ENCODE measurements at places on chromosomes 1 and 21. TPM values are rescaled to one million over a fixed set of nuclear protein-coding genes. Genes with fewer than 3 reads are reported as not detected.

DNA sequence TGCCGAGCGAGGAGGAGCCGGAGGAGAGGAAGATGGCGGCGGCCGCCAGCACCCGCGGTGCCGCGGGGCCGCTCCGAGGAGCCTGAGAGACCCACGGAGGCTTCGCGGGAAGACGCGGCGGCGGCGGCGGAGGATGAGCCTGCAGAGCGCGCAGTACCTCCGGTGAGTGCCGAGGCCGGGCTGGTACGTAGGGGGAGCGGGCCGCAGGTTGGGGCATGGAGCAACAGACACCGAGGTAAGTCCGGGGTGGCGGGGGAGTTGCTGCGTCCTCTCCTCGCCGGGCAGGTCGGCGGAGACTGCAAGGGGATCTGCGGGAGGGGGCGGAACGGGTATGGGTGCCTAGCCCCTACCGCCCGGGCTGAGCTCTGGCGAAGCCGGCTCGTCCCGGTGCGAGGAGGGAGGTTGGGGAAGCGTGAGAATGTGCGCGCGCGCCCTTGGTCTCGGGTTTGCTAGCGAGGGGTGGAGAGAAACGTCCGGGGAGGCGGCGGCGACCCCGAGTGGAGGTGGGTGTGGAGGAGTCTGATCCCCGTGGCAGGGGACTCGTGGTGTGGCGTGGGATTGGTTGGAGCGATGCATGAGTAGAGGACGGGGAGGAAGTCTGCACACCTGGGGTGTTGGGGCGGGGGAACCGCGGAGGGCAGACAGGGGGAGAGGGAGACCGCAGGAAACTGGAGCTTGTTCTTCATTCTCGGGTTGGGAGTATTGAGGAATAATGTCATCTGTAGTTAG lies at the start of gene SMG7:
TSS of gene SMG7 (plus strand) at position 12 of the 729 bp plus-strand sequence. CDS start at position 134, 122 bp downstream.
- no peaks in the 10 kb centered on the region for H3K36me3 ChIP-seq
- H3K27ac ChIP-seq = peak within 1 kb of the TSS; percentile 89
- H3K4me1 ChIP-seq = no peaks in the 10 kb centered on the region
- H3K4me3 ChIP-seq = peak within 1 kb of the TSS; percentile 68

DNA sequence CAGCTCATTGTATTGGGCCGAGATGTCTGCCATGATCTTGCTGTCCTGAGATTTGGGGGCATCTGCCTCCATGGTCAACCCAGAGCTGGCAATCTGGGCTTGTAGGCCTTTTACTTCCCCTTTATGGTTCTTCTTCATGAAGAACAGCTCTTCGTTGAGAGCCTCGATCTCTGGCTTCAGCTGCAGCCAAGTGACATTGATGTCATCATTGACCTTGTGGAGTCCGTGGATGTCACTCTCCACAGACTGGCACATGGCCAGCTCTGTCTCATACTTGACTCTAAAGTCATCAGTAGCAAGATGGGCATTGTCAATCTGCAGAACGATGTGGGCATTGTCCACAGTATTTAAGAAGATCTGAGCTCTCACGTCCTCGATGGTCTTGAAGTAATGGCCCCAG lies 29.2 kb downstream of the RAP1A start:
- H3K4me3 ChIP-seq = no peak overlapping the region
- no peaks in the 10 kb centered on the region for H3K36me3 ChIP-seq
- no peaks in the 10 kb centered on the region for H3K27me3 ChIP-seq
- peaks cover 57% of the 10 kb centered on the region for H3K4me1 ChIP-seq
- DNase-seq = no peak

- H3K27me3 ChIP-seq = no peaks in the 10 kb centered on the region
- no peaks in the 10 kb centered on the region for H3K36me3 ChIP-seq
- no peak overlapping the region for H3K4me3 ChIP-seq
- DNase-seq = no peak
Measured at GRCh38 chr1:19007491-19008441, 51.3 kb upstream of the IFFO2 start.

SUSD4 gene
- 3.9 TPM for total RNA-seq

DNA sequence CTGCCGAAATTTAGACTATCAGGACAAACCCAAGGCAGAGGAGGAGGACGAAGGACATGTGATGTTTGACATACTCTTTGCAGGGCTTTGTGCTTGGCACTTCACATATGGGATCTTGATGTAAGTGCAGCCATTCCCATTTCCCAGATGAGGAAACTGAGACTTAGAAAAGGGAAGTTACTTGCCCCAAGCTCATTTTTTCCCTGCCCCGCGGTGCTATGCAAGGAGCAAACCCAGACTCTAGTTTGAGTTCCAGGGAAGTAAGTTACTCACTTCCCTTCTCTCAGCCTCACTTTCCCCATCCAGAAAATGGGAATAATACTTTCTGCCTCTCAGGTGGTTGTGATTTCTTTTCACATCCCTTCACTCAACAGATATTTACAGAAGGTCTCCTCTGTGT lies 4.5 kb upstream of the FOXO6 start:
- H3K27ac ChIP-seq = no peak overlapping the region
- H3K27me3 ChIP-seq = no peaks in the 10 kb centered on the region
- H3K4me1 ChIP-seq = peaks cover 37% of the 10 kb centered on the region
- H3K36me3 ChIP-seq = no peaks in the 10 kb centered on the region
- DNase-seq = no peak

SELP gene
- total RNA-seq = 9.4 TPM

GRCh38 chr1:96538111-96538641 lies 183.4 kb upstream of the PTBP2 start:
- DNase-seq = peak; percentile 86
- peaks cover 39% of the 10 kb centered on the region for H3K4me1 ChIP-seq
- H3K36me3 ChIP-seq = no peaks in the 10 kb centered on the region
- H3K4me3 ChIP-seq = no peak overlapping the region
- no peaks in the 10 kb centered on the region for H3K27me3 ChIP-seq

DNA sequence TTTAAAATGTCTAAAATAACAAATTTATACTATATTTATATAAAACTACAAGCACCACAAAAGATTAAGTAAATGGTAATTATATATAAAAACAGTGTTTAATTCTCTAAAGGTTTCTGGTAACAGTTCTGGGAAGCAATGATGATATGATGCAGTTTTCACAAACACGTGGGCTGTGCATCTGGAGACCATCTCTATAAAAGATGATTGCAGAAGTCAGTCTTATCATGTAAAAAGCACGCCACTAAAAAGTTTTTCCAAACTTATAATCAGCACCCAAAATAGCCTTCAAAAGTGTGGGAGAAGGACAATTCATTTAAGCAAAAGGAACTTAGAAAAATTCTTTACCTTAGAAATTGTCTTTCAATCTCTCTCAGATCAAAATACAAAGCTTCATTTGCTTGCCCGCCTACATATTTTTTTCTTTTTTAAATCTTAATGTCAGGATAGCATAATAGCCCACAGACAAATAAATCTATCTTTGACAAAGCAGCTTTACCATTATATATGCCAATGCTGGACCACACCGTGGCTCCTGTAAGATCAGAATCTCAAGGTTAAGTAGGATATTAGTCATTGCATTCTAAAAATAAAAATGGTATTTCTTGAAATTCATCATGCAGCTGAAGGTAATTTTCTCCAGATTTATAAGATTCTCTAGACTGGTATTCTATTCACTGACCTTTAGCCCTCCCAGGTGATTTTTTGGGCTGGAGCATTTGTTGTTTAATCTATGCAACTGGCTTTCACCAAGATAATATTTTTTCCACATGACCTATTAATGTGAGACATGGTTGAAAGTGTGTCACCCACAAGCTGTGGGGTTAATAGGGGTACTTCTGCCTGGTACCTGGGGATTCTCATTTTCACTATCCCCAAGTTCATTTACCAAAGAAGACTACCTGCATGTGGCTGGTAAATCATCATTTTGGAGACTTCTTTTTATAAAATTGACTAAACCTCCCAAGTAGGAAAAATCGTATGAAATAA lies 189.6 kb upstream of the ST6GALNAC5 start:
- no peak overlapping the region for H3K27ac ChIP-seq
- no peaks in the 10 kb centered on the region for H3K27me3 ChIP-seq
- no peaks in the 10 kb centered on the region for H3K36me3 ChIP-seq
- DNase-seq = no peak
- no peaks in the 10 kb centered on the region for H3K4me1 ChIP-seq

GRCh38 chr1:152888126-152888525 lies 10.0 kb downstream of the SMCP start:
- H3K4me3 ChIP-seq = no peak overlapping the region
- no peak for DNase-seq
- no peaks in the 10 kb centered on the region for H3K36me3 ChIP-seq
- peaks cover 15% of the 10 kb centered on the region for H3K4me1 ChIP-seq

KCNE1 gene
- total RNA-seq = 2.9 TPM

DNA sequence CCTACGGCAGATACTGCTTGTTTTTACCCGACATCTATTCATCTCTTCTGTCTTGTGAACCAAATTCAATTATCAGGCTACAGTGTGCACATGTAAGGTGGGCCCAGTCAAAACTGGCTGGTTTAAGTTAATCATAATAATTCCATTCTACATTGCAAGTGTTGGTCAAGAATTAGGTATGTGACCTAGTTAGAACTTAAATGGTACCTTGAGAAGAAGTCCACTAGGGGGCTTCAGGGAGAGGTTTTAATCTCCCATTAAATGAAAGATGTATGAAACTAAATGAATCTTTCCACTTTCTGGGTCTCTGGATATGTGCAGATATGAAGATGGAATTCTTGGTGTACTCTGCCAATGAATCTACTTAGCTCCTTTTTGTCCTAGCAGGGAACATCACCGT lies 187.1 kb downstream of the CDC42BPA start:
- H3K27ac ChIP-seq = no peak overlapping the region
- H3K27me3 ChIP-seq = no peaks in the 10 kb centered on the region
- DNase-seq = no peak
- H3K4me3 ChIP-seq = no peak overlapping the region
- H3K4me1 ChIP-seq = no peaks in the 10 kb centered on the region

SLC35D1 gene
- 9.4 TPM for total RNA-seq

CFAP107 gene
- not detected for total RNA-seq

GRCh38 chr1:64337475-64337874 lies 132.5 kb upstream of the CACHD1 start:
- no peaks in the 10 kb centered on the region for H3K36me3 ChIP-seq
- no peak overlapping the region for H3K27ac ChIP-seq
- H3K4me1 ChIP-seq = no peaks in the 10 kb centered on the region

AP4B1 gene
- 6.2 TPM for total RNA-seq

SYPL2 gene
- total RNA-seq = 4.3 TPM
